ENCODE measurements at places on chromosomes 7 and 10.

GRCh38 chr7:98126311-98127142 lies 19.9 kb downstream of the LMTK2 start:
- DNase-seq = no peak

GRCh38 chr7:34584526-34584925 lies 73.5 kb upstream of the NPSR1 start:
- DNase-seq = no peak

DNA sequence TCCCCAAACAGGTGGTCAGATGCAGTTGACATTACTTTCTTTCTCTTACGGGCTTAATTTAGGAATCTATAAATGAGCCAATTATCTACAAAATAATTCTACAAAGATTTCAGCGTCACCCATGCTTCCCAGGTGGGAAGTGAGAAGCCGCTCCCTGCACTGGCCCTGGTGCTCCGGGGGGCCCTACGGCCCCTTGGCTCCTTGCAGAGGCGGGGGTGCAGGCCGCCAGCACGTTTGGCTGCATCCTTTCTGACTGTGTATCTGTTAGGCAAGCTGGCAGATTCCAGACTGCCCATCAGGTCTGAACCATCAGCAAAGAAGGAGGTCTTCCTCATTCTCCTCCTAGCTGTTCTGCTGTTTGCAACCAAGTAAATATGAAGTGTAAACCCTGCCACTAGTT lies 16.3 kb downstream of the VWC2 start:
- DNase-seq = no peak

- no peak for DNase-seq
These were observed 253.1 kb downstream of the PTEN start for GRCh38 chr10:88116481-88116880.

DNA sequence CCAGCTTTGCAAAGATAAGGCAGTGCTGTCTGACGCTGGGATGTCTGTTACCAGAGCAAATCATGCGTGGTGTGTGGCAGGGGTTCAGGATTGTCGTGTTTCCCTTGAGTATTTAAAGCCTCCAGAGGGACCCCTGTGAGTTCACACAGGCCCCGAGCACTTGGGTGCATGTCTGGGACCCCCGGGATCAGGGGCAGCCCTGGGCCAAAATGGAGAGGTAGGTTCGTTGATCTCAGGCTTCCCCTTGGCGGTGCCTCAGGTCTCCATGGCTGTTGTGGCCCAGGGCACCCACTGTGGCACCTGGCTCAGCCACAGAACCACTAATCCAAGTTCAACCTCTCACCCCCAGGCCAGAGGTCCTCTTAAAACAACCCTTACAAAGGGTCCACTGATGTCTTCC lies 523.1 kb upstream of the DPP6 start:
- DNase-seq = no peak

- no peak for DNase-seq
These were observed 1.2 kb downstream of the FOXK1 start for GRCh38 chr7:4683043-4683883.

DNA sequence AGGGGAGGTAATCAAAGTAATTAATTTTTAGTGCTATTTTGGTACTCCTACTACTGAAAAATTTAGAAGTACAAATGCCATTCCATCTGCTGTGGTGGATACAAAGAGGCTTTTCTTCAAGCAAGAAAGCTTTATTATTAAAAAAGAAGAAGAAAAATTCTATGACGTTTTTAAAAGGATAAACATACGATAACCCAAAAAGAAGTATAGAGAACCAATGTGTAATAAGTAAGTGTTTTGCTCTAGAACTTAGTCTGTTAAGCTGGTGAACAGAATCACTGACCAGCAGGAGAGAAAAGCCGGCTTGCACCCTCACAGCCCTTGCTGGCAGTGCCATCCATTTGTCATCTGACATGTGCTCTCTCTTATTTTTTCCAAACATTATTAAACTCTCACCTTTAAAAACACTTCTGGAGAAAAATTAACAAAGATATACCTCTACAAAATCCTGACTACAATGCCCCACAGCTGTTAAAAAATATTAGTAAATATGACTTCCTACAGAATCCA lies 81.5 kb downstream of the SRPK2 start:
- no peak for DNase-seq

DNA sequence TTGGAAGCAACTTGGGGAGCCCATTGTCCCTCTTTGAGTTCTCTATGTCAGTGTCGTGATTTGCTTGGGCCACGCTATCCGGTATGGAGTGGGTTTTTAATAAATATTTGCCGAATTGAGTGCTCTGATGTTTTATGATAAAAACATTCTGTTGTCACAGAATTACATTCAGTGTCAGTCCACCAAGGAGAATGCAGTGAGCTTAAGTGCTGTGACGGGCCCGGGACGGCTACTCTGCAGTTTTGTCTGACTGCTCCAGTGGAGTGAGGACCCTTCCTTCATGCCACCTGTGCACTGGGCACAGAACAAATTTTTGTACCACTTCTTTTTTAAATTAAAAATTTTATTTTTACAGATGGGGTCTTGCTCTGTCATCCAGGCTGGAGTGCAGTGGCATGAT lies 76.0 kb downstream of the CARD11 start:
- no peak for DNase-seq

- DNase-seq = no peak
These were observed 22.4 kb downstream of the STN1 start for GRCh38 chr10:103895411-103896186.

DNA sequence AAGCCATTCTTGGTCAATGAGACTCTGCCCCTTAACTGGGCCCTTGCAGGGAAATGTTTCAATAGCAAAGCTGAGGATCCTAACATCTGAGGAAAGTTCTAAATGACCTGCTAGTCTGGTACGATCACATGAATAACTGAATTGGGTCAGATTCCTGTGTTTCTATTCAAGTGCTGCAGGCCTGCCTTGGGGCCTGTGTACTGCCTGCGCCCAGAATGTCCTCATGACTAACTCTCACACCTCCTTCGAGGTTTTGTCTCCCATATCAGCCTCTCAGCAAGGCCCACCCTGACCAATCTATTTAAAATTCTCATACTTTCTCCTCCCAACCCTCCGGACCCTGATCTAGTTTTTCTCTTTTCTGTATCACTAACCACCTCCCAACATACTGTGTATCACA lies 4.4 kb downstream of the JAZF1 start:
- no peak for DNase-seq

GRCh38 chr10:51602326-51602725 lies 97.1 kb downstream of the CSTF2T start:
- DNase-seq = no peak

- no peak for DNase-seq
These were observed 376.9 kb upstream of the NRG3 start for GRCh38 chr10:81498011-81498551.

DNA sequence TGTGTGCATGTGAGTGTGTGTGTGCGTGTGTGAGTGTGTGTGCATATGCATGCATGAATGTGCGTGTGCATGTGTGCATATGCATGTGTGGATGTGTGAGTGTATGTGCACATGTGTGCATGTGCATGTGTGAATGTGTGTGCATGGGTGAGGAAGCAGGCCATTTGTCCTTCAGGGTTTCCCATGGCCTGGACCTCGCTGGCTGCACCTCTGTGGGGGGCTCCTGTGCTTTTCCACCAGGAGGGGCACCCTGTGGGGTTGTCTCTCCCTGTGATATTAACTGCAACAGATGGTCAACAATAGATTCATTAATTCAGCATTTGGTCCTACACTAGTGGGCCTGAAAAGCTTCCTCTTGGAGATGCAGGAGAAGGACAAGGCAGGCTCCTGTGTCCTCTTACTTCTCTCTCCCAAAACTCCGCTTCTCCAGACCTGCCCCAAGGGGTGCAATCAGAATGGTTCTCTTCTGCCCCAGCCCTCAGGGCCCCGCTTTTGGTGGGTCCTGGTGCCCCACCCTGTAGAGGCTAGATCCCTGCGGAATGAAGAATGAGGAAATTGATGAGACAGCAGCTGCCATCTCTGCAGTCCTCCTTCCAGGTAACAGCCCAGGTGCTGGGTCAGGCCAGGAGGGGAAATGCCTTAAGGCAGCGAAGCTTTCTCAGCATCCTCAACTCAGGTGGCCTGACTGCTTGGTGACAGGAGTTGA lies 41.5 kb upstream of the NUB1 start:
- no peak for DNase-seq

GRCh38 chr7:128076196-128076795 lies 45.1 kb upstream of the LRRC4 start:
- no peak for DNase-seq

GRCh38 chr10:131127138-131127589 lies 184.4 kb downstream of the TCERG1L start:
- DNase-seq = no peak
